Foreskin fibroblast (primary cell): ENCODE measurements at places on chromosomes 5 and 9.
A peak's percentile ranks its signal among the peaks of the same experiment; 100 is the strongest.

DNA sequence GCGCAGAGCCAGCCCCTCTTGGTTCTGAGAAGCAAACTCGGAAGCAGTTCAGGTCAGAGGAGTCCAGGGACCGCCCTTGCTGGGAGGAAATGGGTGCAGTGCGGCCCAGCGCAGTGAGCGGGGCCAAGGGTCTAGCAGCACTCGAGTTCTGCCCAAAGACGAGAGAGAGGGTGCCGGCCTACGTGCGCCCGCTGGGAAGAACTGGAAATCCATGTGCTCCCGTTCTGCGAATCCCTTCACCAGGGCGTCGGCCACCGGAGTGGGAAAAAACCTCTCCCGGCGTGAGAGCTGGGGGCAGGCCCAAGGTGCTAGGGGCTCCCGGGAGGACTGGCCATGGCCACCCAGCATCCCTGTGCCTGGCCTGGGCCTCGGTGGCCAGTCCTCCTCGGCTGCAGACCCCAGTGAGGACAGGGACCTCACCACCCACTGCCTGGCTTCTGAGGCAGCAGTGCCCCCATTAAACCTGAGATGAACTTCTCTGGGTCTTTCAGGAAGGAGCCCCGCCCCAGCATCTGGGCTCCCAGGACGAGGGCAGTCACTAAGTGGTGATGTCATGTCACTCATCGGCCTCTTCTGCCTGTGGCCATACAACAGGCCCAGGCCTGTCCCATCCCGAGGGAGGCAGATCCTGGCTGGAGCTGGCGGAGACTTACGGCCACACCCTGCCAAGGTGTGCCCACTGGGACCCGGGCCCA lies 10.6 kb downstream of the TMEM250 start:
- no peak for DNase-seq

DNA sequence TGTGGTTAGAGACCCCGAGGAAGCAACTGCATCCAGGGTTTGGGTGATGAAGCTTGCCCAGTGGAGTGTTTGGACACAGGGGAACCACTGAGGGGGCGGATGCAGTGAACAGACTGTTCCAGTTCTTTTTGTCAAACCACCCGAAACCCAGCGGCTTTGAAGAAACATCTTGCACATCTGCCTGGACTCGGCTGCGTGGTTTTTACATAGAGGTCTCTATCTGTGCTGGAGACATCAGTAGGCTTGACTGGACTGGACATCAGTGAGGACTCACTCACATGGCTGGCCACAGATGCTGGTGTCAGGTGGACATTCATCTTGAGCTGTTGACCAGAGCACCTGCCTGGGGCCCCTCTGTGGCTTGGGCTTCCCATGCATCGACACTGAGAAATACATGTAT lies 15.3 kb upstream of the SPATA31E1 start:
- DNase-seq: no peak

- no peak for DNase-seq
Observed at GRCh38 chr9:114249424-114250234, 73.3 kb upstream of the ORM1 start.

DNA sequence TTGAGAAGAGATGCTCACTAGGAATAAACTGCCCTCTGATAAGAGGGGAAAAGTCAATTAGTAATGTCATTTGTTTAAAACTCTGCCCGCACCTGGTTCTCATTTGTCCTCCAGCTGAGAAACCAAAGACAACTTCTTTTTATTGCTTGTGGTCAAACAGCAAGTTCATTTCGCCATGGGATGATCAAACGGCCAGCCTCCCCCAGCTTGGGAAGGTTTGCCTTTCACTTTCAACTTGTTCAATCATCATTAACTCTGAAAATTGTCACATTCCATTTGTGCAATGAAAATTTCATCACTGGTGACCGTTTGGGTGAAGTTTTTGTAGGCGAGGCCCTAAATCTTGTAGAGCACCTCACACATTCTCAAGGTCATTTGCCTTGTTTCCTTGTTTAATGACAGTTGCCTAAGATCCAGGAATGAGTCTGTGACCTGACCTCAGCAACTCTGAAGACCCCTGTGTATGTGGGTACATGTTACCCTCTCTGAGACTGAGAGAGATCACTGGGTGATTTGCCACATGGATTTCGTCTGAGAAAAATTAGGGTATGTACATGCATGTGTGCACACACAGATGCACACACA lies 117.7 kb downstream of the MARCHF3 start:
- DNase-seq: peak; percentile 88

DNA sequence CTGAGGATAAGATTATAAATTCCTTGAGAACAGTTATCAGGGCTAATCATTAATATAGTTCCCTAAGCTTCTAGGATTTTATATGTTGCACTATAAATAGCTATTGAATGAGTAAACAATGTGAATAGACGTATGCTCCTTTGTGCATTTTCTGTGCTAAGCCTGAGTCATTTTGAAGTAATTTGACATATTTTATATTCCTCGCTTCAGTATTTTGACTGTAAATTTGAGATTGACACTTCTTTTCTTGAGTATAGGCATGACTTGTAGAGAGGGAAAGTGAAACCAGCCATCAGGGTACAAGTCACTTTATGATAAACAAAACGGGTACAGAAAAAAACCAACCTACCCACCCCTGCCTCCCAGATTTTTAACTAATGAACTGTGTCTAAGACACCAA lies 367.7 kb upstream of the PRR16 start:
- peak; percentile 20 for DNase-seq

DNA sequence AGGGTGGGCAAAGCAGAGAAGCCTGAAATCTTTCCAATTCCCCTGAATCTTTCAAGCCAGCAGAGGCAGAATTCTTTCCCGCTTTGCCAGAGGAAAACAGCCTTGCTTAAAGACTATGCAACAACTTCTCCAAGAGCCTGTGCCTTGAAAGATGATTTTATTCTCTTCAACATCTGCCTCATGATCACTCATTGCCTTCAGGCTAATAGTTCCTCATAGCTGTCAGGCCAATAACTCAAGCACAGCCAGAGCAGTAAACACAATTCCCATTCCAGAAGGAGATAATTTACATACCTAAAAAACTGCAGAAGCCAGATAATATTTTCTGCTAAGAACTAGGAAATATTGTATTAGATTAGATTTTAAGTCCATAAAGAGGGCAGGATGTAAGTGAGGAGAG lies 92.3 kb upstream of the PUM3 start:
- no peak for DNase-seq

GRCh38 chr9:113886933-113887332 lies 10.8 kb downstream of the ZNF618 start:
- DNase-seq: peak; percentile 9

DNA sequence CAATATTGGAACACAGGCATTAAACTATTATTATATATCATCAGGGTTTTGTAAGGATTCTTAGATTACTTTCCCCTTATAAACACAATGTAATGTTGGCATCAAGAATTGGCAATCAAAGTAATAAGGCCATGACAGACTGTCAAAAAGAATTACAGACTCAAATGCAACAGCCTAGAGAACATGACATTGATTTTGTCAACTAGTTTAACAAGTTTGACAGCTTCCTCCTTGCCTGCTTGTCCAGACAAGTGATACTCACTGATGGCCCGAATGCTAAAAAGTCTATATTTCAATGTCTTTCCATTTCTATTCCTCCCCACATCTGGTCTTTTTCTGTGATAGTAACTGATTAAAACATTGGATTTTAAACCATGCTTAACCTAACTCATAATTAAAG lies 6.4 kb upstream of the ANKRD31 start:
- no peak for DNase-seq

DNA sequence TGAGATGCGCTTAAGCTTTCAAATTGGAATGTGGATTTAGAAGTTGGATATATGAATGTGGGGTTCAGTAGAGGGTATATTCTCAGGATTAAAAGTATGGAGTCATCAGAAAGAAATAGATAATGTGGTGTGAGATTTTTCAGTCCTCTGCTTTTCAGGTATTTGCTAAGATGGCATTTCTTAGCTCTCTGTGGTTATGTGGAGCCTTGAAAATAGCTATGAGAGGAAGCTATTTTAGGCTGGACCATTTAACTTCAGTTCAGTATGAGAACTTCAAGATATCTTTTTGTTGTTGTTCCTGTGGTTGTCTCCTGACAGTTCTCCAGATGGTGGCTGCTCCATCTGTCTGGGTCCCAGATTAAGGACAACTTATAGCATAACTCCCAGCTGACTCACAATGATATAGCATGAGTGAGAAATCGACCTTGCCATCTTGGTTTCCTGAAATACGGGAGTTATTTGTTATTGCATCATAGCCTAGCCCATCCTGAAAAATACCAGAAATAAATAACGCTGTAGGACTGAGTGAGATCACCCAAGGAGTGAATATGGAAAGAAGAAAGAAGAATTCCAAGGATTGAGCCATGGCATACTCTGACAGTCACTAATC lies 461.5 kb downstream of the ANXA1 start:
- no peak for DNase-seq

GRCh38 chr9:16131264-16131663 lies 578.4 kb downstream of the CCDC171 start:
- no peak for DNase-seq

GRCh38 chr9:36956908-36957307 lies 77.2 kb downstream of the PAX5 start:
- DNase-seq: no peak

- peak; percentile 21 for DNase-seq
Observed at GRCh38 chr5:147223948-147224791, 10.7 kb upstream of the STK32A start.

DNA sequence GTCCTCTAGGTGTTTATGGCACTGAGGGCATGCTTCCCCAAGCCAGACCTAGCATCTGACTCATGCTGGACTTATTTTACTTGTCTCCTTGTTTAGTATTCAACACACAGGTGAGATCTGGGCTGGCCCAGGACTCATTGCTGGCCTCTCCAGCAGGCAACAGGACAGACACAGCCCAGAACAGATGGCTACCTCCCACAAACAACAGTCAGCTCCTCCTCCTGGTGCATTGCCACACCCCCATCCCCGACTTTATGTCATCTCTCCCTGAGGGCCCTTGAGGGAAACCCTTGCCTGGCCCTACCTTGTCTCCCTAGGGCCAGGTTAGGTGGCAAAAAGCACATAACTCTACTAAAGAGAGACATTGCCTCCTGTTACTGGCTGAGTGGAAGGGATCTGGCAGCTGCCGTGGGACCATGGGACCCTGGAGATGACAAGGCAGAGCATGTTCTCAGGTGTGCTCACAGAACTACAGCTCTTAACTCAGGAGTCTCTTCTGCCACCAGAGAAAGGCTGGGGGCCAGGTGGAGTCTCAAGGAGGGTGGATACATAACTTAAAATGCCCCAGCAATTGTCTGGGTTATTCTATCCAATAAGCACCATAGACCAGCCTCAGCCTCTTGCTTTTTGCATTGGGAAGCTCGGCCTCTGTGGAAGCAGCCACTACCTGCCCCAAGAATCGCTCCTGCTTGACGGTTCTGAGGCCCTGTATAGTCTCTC lies 2.3 kb downstream of the ACSL6 start:
- no peak for DNase-seq

DNA sequence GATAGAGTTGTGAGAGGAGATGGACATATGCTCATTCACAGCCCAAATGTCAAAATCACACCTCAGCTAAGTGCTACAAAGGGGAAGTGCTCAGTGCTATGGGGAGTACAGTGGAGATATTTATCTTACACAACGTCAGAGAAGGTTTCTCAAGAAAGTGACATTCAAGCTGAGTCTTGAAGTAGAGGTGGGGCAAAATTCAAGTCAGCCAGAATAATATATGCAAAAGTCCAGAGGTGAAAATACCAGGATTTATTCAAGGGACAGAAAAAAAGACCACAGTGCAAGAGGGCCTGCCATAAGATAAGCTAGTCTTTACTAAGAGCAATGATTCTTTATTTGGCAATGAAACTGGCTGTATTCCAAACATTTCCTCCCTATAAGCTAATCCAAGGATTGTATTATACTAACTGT lies 327.8 kb upstream of the PIK3R1 start:
- no peak for DNase-seq

GRCh38 chr9:77221431-77221830 lies 44.1 kb downstream of the VPS13A start:
- peak; percentile 2 for DNase-seq

GRCh38 chr9:2120926-2121689 lies 106.0 kb downstream of the SMARCA2 start:
- peak; percentile 20 for DNase-seq

- peak; percentile 49 for DNase-seq
Observed at GRCh38 chr5:8906303-8906967, 639.4 kb downstream of the SEMA5A start.

DNA sequence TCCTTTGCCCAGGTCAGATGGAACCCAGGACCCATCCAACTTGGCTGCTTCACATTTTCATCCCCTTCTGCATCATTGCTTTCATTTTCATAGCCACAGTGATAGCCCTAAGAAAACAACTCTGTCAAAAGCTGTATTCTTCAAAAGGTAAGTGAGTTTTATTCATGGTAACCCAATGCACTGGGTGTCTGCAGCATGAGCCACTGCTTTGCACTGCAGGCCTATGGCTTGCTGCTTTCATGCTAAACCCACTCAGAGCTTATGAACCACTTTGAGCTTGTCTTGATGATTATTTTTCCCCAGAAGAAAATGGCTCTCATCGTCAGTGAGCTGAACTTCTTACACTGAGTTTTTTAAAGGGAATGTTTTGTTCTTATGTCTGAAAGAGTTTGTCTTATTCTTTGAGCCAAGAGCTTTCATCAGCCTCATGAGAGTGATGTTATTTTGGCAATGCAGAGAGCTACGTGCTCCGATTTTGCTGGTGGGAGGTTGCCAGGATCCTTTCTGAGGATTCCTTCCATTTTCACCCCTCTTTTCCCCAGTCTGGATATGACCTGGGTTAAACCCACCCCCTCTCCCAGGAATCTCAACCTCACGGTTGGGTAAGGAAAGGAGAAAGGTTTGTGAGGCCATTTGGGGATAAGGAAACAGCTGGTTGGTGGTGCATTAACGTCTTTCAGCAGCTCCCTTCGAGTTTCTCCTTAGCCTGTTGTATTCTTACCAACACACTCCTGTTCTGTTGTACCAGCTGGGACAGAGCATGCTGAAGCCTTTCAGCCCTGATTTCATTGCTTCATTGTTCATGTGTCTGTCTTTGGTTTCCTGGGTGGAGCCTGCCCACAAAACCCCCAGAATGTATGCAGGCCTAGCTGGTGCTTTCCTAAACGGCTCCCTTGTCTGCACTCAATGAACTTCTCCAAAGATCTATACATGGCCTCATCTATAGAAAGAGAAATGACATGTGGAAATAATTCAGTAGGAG lies 47.6 kb downstream of the PDCD1LG2 start:
- DNase-seq: no peak

DNA sequence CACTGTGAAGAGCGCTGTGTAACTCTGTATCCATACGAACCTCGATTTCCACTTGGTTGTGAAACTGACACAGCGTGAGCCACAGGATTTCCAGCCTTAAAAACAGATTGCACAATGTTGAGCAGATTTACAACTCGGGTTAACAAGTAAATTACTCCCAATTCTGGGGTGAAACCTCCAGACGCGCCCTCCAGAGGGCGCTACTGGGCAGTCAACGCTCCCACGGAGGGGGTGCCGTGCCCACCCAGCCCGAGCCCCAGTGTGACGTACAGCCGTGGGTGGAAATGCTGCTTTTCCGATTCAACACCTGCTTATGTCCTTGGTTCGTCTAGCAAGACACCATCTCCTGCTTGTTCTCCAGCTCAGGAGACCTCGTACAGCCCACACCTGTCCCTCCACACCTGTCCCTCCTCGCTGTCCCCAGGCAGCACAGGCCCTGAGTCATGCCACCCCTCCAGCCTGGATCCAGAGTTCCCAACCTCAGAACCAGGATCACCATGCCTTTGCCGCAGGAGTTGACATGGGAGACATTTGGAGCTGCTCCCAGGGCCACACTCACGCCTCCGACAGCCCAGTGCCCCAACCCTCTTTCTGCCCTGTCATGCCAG lies 34.4 kb upstream of the SLC6A3 start:
- DNase-seq: peak; percentile 52
